ENCODE measurements at places on chromosomes 3 and 15.

GRCh38 chr3:131847966-131848510 is 186.8 kb downstream of the CPNE4 start:
- no peak for DNase-seq

DNA sequence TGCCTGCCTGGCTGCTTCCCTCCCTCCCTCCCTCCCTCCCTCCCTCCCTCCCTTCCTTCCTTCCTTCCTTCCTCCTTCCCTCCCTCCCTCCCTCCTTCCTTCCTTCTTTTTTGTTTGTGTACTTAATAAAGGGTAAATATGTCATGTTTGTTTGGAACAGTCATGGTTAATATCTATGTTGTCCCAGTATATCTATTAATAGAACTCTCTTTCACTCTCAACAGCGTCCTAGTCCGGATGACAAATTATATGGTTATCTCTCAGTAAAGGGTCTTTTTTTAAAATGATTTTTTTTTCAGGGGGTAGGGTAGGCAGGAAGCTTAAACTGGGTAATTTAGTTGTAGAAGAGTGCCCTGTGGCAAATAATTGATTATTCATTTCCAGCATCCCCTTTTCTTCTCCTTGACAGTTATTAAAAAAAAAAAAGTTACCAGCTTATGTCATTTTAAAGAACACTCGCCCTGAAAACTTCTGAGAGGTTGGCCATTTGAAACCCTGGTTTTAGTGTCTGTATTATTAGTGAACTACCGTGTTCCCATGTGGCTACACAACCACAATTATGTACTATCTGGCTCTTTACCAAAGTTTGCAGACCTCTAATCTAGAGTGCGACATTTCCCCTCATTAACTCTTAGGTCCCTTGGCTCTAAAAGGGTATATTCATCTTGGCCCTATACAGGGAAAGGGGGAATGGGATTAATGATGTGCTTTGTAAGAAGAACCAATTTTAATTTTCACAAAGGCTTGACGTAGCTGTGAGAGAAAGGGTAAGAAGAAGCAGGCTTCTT is 13.7 kb downstream of the TAGLN3 start:
- DNase-seq, result no peak

GRCh38 chr3:42314411-42314810 is 48.4 kb upstream of the CCK start:
- DNase-seq, result no peak

- DNase-seq, result no peak
These were observed 279.7 kb downstream of the XXYLT1 start for GRCh38 chr3:194991338-194991654.

GRCh38 chr3:149432149-149432548 is 42.3 kb upstream of the TM4SF4 start:
- DNase-seq, result no peak

GRCh38 chr3:4711680-4711992 is 218.5 kb downstream of the ITPR1 start:
- DNase-seq, result no peak

GRCh38 chr3:16012086-16012485 is 162.4 kb upstream of the GALNT15 start:
- DNase-seq, result no peak

GRCh38 chr3:133506215-133506901 is 67.1 kb upstream of the CDV3 start:
- no peak for DNase-seq

DNA sequence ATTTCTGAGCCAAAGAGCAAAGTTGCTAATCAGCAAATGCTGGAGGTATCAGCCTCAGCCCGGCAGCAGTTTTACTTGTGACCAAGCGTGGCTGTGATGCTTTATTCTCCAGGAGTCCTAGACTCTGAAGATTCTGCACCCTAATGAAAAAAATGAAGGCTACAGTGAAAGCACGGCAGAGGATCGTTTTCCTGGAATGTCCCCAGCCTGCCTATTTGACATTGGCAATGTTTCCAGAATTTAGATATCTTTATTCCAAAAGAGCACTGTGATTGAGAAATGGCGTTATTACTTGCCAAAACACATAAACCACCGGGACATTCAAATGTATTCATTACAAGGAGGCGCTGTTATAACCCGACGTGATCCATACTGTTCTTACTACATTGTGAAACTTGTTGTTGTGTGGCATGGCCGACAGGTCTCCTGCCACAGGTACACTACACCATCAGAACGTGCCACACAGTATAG is 263.8 kb downstream of the SLCO3A1 start:
- DNase-seq, result no peak

DNA sequence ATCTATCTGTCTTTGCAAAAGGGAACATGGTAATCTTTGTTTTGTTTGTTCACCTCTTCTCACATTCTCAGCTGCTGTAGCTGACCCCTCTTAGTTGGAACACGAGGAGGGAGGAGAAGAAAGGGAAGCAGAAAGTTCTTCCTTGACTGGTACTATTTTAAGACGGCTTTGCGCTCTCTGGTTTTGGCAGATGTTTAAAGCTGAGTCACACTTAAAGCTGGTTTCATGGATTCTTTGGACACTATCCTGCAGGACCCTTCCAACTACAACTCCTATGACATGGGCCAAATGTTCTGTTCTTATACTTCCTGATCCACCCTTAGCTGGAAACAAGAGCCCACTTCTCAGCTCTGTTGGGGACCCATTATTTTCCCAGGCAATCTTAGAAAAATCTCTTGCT is 40.6 kb upstream of the FXR1 start:
- no peak for DNase-seq

GRCh38 chr3:17013571-17013970 is 128.8 kb downstream of the PLCL2 start:
- DNase-seq, result no peak

DNA sequence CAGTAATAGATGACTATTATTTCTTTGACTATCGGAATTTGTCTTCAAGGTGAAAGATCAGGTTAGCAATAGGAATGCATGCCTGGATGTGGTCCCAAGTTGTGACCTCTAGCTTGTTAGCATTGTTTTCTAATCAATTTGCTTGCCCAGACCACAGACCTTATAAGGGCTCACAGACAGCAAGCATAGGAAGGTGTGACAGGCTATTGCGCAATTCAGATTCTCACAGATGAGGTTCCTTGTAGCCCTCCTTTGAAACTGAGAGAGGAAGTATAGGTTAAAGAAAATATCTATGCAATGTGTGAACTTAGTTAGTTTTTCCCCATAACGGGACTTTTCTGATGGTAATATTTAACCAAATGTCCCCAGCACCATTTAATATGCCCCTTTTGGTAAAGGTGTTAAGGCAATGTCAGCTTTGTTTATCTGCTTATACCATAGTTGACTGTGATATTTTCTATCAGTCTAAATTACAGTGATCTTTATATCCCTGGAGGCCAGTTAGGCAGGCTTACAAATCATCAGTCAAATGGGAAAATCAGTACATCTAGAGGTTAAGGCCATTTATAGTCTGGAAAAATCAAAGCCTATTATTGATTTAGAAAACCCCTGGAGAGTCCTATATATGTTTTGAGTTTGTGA is 168.1 kb upstream of the MBNL1 start:
- DNase-seq, result no peak

DNA sequence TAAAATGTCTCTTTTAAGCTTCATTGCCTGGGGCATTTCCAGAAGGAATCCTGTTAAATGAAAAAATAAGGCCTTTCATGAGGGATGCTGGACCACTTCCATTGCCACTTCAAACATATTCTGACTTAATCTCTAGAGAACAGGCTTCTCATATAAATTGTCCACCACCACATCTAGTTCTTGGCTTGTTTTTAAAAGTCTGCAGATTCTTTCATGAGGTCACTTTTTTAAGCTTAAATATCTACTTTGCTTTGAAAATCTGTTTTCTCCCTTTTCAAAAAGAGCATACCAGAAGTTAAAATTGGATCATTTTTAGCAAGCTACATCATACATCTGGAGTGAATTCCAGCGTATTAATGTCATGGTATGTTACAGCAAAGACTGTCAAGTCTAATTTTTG is 131.6 kb downstream of the C3orf70 start:
- no peak for DNase-seq

- no peak for DNase-seq
These were observed 45.6 kb downstream of the SST start for GRCh38 chr3:187624588-187624987.

DNA sequence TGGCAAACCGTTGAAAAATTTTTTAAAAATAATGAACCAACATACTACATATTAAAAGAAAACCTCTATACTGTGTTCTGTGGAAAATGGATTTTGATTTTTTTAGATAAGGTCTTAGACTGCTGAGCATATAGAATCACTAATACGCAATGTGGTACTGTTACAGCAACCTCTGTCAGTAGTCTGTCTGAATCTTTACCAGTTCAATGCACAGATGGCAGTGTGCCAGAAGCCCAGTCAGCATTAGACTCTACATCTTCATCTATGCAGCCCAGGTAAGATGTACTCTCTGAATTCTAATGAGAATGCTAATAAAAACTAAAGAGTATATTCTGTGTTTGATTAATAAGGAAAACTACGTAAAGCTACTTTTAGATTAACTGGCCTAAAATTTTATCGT is 31.3 kb upstream of the FAH start:
- DNase-seq, result no peak

GRCh38 chr3:90184861-90185260 is 1077.4 kb downstream of the EPHA3 start:
- DNase-seq, result no peak

DNA sequence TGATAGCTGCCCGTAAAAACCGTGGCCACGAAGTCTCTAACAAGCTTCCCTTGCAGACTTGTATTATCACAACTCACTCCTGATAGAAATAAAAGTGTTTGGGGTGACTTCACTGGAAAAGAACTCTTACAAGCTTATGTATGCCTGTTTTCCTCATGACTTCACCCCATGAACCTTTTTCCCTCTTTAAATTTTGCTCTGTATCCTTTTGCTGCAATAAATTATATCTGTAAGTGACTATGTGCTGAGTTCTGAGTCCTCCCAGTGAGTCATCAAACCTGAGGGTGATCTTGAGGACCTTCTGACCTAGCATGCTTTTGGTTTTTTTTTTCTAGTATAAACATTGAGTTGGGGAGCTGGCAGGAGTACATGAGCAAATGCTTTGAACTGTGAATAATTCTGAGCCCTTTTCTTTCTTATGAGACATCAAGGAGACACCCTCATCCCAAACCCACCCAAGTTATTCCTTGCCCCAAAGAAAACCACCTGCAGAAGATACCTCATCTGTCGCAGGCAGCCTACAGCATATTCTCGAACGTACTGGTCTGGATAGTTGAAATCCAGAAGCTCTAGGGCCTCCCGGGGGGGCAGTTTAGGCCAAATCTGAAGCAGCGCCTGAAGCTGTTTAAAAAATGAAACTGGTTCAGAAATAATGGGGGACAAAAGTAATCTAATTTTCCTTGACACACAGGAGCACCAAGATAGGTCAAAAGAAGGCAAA is 85.9 kb downstream of the FAIM start:
- no peak for DNase-seq

DNA sequence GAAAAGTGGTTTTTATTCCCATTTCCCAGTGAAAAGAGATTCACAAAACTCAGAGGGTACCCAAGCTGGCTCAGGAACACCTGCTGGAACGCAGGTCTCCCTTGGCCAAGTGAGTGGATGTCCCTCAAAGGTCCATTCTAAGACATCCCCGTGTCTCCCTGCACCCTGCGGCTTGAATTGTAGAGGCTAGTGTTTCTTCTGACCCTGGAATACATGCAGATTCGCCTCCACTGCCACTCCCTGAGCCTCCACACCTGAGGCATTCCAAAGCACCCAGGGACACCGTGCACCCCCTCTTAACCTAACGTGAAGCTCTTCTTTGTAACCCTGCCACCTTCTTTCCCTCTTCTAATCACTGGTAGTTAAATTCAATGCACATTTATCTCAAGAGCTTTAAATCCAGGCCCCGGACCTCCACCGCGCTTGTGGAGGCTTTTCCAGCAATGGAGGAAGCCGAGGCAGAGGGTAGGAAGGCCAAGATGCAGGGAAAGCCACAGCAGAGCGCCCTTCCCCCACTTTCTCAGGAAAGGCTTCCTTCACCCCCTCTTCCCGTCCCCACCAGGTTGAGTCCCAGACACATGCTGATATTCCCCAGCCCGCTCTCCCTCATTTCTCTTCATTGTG is 590 bp upstream of the ITGA11 start:
- no peak for DNase-seq

DNA sequence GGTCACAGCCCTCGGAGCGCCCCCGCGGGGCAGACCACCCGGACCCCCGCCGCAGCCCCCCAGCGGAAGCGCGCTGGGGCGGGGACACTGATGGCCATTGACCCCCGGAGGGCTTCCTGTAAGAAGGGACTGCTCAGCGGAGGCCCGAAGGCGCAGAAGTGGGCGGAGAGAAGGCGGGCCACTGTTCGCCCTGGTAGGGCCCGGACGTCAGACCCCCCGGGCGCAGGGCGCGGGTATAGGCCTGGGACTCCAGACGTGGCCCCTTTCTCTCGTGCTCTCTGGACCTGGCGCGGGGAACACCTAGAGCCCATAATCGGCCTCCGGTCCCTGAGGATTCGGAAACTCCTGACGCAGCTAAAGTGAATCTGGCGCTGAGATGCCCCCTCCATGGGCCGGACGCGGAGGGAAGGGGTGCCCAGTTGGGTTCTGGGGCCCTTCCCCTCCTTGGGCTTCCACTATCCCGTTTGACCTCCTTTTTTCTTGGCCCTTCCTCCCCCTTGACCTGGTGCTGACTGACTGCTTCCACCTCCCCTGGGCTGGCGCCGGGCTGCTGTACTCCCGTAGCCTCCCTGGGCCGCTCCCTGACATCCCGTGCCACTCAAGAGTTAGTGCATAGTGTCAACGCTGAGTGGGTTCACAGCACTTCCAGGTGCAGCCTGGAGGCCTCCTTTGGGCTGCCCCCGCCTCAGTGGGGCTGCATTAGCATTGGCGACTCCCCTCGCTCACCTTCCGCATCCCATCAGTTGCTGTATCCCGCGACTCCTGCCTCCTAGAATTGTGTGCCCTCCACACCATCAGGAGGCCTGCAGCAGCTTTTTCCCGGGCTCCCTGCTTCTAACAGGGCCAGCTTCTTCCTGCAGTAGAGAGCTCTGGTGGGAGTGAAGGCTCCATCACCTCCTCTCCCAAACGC is 694 bp downstream of the ABTB1 start:
- peak; percentile 17 for DNase-seq

- DNase-seq, result no peak
These were observed 20.1 kb downstream of the KBTBD8 start for GRCh38 chr3:67018105-67018788.

GRCh38 chr15:51992953-51993352 is 21.4 kb upstream of the LEO1 start:
- DNase-seq, result no peak

- no peak for DNase-seq
These were observed 163.2 kb downstream of the MAGI1 start for GRCh38 chr3:65875393-65876027.

DNA sequence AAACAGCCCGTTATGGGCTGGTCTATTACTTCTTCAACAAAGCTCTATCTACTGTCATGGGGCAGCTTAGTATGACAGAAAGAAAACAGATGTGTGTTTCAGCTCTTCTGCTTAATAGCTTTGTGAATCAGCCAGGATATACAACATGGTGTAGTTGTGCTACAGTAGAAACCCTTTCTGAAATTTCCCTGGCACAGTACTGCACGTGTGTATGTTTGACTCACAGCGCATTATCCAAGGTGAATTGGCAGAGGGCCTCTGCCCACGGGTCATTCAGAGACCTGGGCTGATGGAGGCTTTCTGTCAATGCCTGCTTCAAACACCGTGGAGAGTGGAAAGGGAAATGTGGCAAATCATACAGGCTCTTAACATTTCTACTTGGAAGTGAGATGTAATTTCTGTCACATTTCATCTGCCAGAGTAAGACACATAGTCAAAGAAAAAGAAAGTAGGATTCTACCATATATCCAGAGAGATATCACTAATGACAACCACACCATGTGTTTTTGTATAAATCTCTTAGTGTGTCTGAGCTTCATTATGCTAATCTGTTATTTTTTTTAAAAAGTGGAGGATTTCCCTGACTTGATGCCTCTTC is 505.1 kb downstream of the CNTN4 start:
- no peak for DNase-seq

- DNase-seq, result no peak
These were observed 17.4 kb downstream of the PLXNB1 start for GRCh38 chr3:48412375-48413001.
